Uterus (tissue), 4 donors: ENCODE measurements at places on chromosomes 5 and 9. TPM values are rescaled to one million over a fixed set of nuclear protein-coding genes. Genes with fewer than 3 reads are reported as not detected.
A peak's percentile ranks its signal among the peaks of the same experiment; 100 is the strongest.

DNA sequence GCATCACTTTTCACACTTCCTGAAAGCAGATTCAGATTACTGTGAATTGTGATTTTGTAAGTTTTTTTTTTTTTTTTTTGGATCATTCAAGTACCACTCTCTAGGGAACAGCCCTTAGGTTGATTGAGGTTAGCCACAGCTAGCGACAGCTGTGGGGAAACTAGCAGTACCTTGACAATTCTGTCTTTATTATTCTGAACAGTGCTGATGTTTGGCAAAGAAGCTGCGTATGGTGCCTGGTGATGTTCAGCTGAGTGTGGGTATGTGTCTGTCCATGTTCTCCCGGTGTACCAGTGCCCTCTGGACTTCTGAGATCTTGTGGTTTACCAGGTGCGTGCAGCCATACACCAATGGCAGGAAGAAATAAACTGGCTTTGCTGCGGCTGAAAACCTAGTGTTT lies 117.3 kb upstream of the PLPPR1 start:
- no peak for DNase-seq
- H3K27ac ChIP-seq: no peak overlapping the region
- no peak overlapping the region for H3K4me3 ChIP-seq

Gene TMC1
- 0.95 TPM for total RNA-seq

Gene NUTM2F
- total RNA-seq: not detected

- DNase-seq: no peak
- H3K27ac ChIP-seq: no peak overlapping the region
- no peak overlapping the region for H3K4me3 ChIP-seq
- H3K36me3 ChIP-seq: no peaks in the 10 kb centered on the region
- no peaks in the 10 kb centered on the region for H3K27me3 ChIP-seq
These were observed 347.2 kb downstream of the DMAC1 start for GRCh38 chr9:7452378-7452777.

GRCh38 chr5:143986516-143987212 lies 174.7 kb downstream of the HMHB1 start:
- H3K27me3 ChIP-seq: no peaks in the 10 kb centered on the region
- H3K4me1 ChIP-seq: peaks cover 2% of the 10 kb centered on the region
- no peaks in the 10 kb centered on the region for H3K36me3 ChIP-seq
- peak overlapping the region; percentile 63 for H3K27ac ChIP-seq

Gene CATSPER3
- 0.48 TPM for total RNA-seq

GRCh38 chr5:74633695-74634094 lies 6.8 kb downstream of the ENC1 start:
- no peaks in the 10 kb centered on the region for H3K4me1 ChIP-seq
- no peak overlapping the region for H3K4me3 ChIP-seq
- no peaks in the 10 kb centered on the region for H3K27me3 ChIP-seq
- no peak for DNase-seq
- no peak overlapping the region for H3K27ac ChIP-seq

DNA sequence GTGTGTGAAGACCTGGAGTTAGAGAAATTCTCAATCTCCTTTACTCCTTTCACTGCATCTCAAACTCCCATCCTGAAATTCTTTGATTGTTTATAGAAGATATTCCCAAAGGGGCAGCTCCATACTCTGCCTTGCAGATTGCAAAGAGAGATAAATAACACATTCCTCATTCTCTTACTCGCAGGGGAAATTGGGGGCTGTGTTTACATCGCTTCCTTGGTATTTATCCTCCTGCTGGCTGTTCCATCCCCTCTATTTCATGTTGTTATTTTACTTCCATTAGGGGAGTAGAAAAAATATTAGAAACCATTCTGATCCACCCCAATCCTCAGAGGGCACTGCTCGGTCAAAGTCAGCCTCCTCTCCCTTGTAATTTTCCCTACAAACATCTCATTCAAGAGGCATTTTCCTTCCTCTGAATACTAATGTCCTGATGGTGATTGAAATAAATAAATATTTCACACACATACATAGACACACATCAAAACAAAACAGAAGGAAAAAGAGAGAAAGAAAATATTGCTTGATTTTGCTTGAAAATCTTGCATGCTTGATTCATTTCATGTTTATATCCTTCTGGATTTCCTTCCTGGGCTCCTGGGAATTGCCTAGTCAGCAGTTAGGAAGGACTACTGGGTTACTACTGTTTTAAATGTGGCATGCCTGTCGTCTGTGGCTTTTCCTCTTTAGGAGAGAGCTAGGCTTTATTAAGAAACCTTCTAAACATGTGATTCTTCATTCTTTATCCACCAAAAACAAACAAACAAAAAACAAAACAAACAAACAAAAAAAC lies 420.1 kb upstream of the PAPPA start:
- no peaks in the 10 kb centered on the region for H3K36me3 ChIP-seq
- no peak overlapping the region for H3K27ac ChIP-seq
- no peaks in the 10 kb centered on the region for H3K27me3 ChIP-seq
- no peak overlapping the region for H3K4me3 ChIP-seq

Gene MEF2C
- total RNA-seq: 92.4 TPM
